Chondrocyte (in vitro differentiated cells): ENCODE measurements at places on chromosomes 11 and 22. TPM values are rescaled to one million over a fixed set of nuclear protein-coding genes. Genes with fewer than 3 reads are reported as not detected.
A peak's percentile ranks its signal among the peaks of the same experiment; 100 is the strongest.

- peaks cover 84% of the 10 kb centered on the region for H3K4me1 ChIP-seq
- no peaks in the 10 kb centered on the region for H3K27me3 ChIP-seq
- peak overlapping the region; percentile 22 for H3K27ac ChIP-seq
Observed at GRCh38 chr11:94788396-94788795, 20.2 kb downstream of the AMOTL1 start.

DNA sequence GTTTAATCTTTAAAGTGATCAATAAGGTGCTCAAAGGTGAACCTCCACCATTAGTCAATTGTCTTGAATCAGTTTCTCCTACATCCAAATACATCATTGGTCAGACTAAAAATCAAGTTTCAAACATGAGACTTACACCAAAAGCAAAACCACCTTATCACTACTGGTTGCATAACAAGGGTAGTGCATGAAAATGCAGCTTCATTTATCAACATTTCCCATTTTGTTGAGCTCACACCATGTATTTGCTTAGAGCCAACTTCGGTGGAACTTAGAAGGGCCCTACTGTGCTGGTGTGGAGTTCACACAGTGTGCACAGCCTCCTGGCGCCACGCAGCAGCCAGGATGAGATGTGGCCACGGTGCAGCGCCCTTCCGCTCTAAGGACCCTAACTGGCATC lies 23.1 kb upstream of the PHLDA2 start:
- no peak overlapping the region for H3K4me3 ChIP-seq
- DNase-seq: no peak
- peaks cover 51% of the 10 kb centered on the region for H3K4me1 ChIP-seq
- peak overlapping the region; percentile 65 for H3K27ac ChIP-seq

DNA sequence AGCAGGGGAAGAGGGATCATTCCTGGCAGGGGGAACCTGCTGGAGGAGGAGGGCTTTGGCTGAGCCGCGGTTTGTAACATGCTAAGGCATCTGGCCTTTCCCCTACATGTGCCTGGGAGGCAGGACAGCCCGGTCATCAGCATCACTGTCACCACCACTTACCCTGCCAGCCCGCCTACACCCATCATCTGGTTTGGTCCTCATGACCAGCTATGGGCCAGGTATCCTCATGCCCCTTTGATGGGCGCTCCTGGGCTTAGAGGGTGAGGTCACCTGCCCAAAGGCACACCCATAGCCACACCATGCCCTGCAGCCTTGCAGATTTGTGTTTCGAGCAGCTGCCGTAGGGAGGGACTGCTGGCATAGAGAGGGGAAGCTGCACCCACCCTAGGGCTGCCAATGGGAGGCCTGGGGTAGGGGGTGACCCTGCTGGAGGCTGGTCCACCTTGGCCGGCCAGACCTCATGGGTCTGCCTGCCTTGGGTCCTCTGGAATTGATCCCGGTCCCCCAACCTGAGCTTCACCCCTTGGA lies 2.6 kb downstream of the MRGPRF start:
- no peak overlapping the region for H3K4me3 ChIP-seq
- H3K27ac ChIP-seq: peak overlapping the region; percentile 75
- H3K27me3 ChIP-seq: no peaks in the 10 kb centered on the region
- peaks cover 62% of the 10 kb centered on the region for H3K4me1 ChIP-seq
- DNase-seq: peak; percentile 65
- H3K36me3 ChIP-seq: no peaks in the 10 kb centered on the region

DNA sequence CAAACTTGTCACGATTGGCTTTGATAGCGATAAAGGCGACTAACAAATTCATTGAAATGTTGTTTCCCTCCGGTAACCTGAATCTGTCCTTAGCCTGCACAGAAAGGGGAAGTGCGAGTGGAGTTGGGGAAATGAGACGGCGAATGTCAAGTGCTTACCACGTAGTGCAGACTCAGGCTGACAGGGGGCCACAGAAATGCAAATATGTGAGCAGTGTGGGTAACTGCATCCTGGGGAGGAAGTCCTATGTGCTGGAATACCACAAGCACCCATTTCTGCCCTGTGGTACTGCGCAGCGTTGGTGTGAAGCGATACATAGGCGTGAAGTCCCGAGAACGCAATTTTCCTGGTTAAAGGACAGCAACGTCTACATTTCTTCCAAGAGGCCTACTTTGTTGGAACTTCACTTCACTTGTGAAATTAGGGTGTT lies 869 bp upstream of the EIF4ENIF1 start:
- no peak for DNase-seq
- H3K4me1 ChIP-seq: peaks cover 28% of the 10 kb centered on the region
- peak overlapping the region; percentile 94 for H3K4me3 ChIP-seq

GRCh38 chr11:111734954-111735261 lies 31.3 kb downstream of the PPP2R1B start:
- no peak for DNase-seq
- H3K4me1 ChIP-seq: peaks cover 72% of the 10 kb centered on the region
- peaks cover 3% of the 10 kb centered on the region for H3K36me3 ChIP-seq
- peak overlapping the region; percentile 70 for H3K4me3 ChIP-seq

DNA sequence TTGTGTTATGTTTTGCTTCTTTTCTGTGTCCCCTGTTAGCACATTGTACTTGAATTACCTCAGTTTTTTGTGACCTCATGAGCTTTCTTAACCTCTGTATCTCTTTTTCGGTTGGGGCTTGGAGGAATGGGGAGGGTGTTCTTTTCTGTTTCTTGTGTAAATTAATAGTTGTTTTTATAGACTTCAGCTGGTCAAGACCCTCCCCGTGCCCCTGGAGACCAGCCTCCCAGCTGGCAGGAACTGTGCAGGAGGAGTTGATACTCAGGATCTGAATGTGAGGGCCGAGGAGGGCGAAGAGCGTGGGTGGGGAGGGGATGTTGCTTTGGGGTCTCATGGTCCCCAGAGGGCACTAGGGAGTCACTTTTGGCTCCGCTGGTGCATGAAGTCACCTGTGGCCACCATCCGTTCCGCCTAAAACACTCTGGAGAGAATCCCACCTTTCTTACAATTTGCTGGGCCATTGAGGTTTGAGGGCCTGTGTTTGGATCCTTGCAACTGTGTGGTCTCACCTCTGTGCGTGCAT lies 44.3 kb upstream of the NNMT start:
- peaks cover 33% of the 10 kb centered on the region for H3K36me3 ChIP-seq
- H3K4me3 ChIP-seq: no peak overlapping the region
- DNase-seq: no peak
- H3K27ac ChIP-seq: no peak overlapping the region

- no peak overlapping the region for H3K4me3 ChIP-seq
- H3K27me3 ChIP-seq: no peaks in the 10 kb centered on the region
- no peaks in the 10 kb centered on the region for H3K36me3 ChIP-seq
- DNase-seq: no peak
Observed at GRCh38 chr11:64967375-64967774, 4.5 kb downstream of the MAJIN start.

DNA sequence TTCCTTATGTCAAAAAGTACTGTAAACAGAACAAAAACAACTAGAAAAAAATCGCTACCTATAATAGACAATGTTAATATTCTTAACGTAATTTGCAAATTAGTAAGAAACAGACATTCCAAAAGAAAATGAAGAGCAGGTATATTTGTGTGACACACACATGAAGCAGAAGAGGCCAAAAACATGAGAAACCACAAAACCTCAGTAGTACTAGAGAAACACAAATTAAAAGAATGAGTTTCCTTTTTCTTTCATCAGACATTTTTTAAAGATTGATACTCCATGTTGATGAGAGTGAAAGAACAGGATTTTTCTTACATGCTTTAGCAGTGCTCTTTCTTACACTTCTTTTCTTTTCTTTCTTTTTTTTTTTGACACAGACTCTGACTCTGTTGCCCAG lies 34.2 kb upstream of the PCF11 start:
- H3K27ac ChIP-seq: no peak overlapping the region
- H3K4me3 ChIP-seq: no peak overlapping the region
- DNase-seq: no peak
- no peaks in the 10 kb centered on the region for H3K36me3 ChIP-seq
- H3K4me1 ChIP-seq: peaks cover 8% of the 10 kb centered on the region
- H3K27me3 ChIP-seq: no peaks in the 10 kb centered on the region

DNA sequence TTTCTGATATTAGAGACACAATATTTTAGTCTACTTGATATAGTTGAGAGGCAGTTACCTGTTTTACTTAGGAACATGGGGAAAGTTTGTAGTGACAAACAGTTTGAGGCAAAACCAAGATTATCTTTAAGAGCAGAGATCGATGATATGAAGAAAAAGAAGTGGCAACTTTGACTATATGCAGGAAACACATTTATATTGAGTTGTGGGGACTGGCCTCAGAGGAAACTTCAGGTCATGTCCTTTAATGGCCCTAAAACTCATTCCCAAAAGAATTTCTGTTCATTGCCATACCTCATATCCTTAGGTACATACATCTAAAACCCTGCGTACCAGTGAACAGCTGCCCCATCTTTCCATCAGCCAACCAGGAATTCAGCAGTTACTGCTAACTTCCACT lies 4.5 kb downstream of the HBG1 start:
- H3K27me3 ChIP-seq: peaks cover 35% of the 10 kb centered on the region
- DNase-seq: no peak
- no peak overlapping the region for H3K27ac ChIP-seq
- H3K4me1 ChIP-seq: no peaks in the 10 kb centered on the region
- H3K36me3 ChIP-seq: no peaks in the 10 kb centered on the region

DNA sequence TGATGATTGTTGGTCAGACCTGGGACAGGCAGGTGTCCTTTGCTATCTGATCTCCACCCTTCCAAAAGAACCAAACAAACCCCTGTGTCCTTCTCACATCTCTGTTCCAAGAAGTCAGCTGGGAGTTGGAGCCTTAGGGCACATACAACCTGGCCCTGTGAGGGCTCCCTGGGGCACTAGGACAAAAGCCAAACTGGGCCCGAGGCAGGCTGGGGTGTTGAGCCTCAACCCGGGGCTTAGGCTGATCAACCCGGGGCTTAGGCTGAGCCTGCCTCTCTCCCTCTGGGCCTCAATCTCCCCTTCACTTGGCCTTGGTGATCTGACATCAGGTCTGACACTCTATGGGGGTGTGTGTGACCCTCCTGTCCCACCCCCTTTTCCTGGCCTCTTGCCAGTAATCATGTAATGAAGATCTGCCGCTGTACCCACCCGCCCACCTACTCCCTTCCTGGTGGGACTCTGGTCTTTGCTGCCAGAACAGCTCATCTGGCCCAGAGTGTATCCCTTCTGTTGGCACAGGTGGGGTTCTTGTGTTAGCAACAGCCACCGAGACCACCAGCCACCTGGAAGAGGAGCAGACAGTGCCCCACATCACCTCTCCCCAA lies 22.8 kb upstream of the UVRAG start:
- H3K27ac ChIP-seq: no peak overlapping the region
- no peaks in the 10 kb centered on the region for H3K27me3 ChIP-seq
- no peak overlapping the region for H3K4me3 ChIP-seq
- H3K36me3 ChIP-seq: no peaks in the 10 kb centered on the region

DNA sequence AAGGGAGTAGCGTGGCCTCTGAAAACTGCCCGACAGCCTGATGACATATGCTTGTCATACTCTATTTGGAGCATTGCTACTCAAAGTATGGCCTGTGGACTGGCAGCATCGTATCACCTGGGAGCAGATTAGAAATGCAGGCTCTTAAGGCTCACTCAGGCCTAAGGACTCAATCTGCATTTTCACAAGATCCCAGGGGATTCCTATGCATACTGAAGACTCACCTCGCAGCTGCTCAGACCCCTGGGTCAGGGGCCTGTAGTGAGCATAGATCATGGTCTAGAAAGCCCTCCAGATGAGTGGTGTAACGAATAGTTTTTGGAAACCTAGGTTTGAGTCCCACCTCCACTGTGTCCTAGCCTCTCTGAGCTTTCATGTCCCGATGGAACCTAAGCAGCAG lies 126.3 kb downstream of the FEZ1 start:
- no peak for DNase-seq
- peaks cover 25% of the 10 kb centered on the region for H3K36me3 ChIP-seq
- H3K27me3 ChIP-seq: no peaks in the 10 kb centered on the region
- no peak overlapping the region for H3K27ac ChIP-seq

DNA sequence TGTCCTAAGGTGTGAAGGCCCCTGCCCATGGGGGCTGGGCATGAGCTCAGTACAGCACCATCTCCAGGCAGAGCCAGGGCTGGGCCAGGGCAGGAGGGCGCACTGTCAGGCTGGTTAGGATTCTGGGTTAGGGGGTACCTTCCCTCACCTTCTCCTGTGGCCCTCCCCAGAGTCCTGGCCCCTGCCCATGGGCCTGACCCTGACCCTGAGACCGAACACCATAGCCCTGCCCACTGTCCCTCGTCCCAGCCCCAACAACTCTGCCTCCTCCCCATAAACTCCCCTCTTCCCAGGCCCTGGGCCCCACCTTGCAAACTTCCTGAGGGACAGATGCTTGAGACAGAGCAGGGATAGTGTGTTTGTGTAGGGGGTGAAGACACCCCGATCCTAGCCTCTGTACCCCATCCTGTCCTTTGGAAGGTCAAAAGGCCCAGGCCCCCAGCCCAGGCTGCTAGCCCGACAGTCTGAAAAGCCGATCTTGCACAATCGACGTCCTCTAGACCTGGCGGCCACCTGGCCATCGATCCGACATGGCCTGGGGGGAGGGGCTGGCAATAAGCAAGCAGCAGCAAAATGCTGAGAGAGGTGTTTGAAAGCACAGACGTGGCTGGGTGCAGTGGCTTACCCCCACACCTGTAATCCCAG lies 2.7 kb upstream of the TMPRSS6 start:
- no peak overlapping the region for H3K4me3 ChIP-seq
- DNase-seq: no peak
- H3K27me3 ChIP-seq: peaks cover 33% of the 10 kb centered on the region
- H3K36me3 ChIP-seq: no peaks in the 10 kb centered on the region

GRCh38 chr11:123494195-123495050 lies 64.4 kb downstream of the GRAMD1B start:
- peak overlapping the region; percentile 4 for H3K27ac ChIP-seq
- H3K4me1 ChIP-seq: peaks cover 25% of the 10 kb centered on the region
- no peaks in the 10 kb centered on the region for H3K36me3 ChIP-seq
- no peaks in the 10 kb centered on the region for H3K27me3 ChIP-seq

GRCh38 chr11:94924612-94925011 lies 48.7 kb downstream of the CWC15 start:
- peaks cover 2% of the 10 kb centered on the region for H3K27me3 ChIP-seq
- peaks cover 1% of the 10 kb centered on the region for H3K36me3 ChIP-seq
- H3K4me1 ChIP-seq: peaks cover 47% of the 10 kb centered on the region
- no peak overlapping the region for H3K27ac ChIP-seq
- no peak for DNase-seq

DNA sequence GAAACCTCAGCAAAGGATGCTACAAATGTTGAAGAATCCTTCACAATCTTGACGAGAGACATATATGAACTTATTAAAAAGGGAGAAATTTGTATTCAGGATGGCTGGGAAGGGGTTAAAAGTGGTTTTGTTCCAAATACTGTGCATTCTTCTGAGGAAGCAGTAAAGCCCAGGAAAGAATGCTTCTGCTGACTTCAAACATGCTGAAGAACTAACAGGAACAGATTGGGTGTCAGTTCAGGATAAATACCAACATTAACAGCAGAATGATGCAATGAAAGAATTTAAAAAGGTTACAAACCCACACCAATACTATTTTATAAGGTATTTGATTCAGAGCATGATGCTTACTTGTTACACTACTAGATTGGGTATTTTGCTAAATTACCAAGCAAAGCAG lies 33.9 kb downstream of the RAB39A start:
- H3K27ac ChIP-seq: no peak overlapping the region
- H3K27me3 ChIP-seq: peaks cover 2% of the 10 kb centered on the region
- no peak overlapping the region for H3K4me3 ChIP-seq
- H3K36me3 ChIP-seq: no peaks in the 10 kb centered on the region

SEPTIN5 gene
- 113 to 214 TPM (median 197 TPM) in 3 replicates for total RNA-seq

HSPB2 gene
- total RNA-seq: 1.0 to 2.9 TPM (median 2.4 TPM) in 3 replicates

MMP8 gene
- not detected in 3 replicates for total RNA-seq

DEUP1 gene
- total RNA-seq: 0.15 TPM in 1 of 3 replicates, not detected in the others

SLC22A9 gene
- total RNA-seq: not detected in 3 replicates

NDUFC2 gene
- 172 to 185 TPM (median 175 TPM) in 3 replicates for total RNA-seq

C11orf16 gene
- not detected in 3 replicates for total RNA-seq

CCDC73 gene
- not detected in 3 replicates for total RNA-seq

SLC37A4 gene
- total RNA-seq: 13.6 to 15.6 TPM (median 13.9 TPM) in 3 replicates

INSC gene
- total RNA-seq: not detected in 3 replicates

SLC22A25 gene
- total RNA-seq: not detected in 3 replicates

TTLL1 gene
- 16.7 to 18.8 TPM (median 18.1 TPM) in 3 replicates for total RNA-seq

GTF2H1 gene
- 55.9 to 71.6 TPM (median 57.1 TPM) in 3 replicates for total RNA-seq

KLHL35 gene
- total RNA-seq: 6.3 to 12.5 TPM (median 10.1 TPM) in 3 replicates

TRIM48 gene
- not detected in 3 replicates for total RNA-seq

ACRV1 gene
- 0.20 to 0.56 TPM in 2 of 3 replicates, not detected in the other for total RNA-seq
